ENCODE measurements at places on chromosomes 2 and 18. TPM values are rescaled to one million over a fixed set of nuclear protein-coding genes. Genes with fewer than 3 reads are reported as not detected.

NAT8 gene
- total RNA-seq, result not detected

KIF1A gene
- total RNA-seq, result under 0.01 TPM

CDH7 gene
- total RNA-seq, result not detected

ASXL3 gene
- 0.34 TPM for total RNA-seq

CSRNP3 gene
- total RNA-seq, result 1.2 TPM

CELF4 gene
- 2.5 TPM for total RNA-seq

PDE1A gene
- 90.7 TPM for total RNA-seq

UGT1A8 gene
- not detected for total RNA-seq

PROKR1 gene
- not detected for total RNA-seq

SLC4A5 gene
- total RNA-seq, result not detected

LYPD6B gene
- total RNA-seq, result 0.47 TPM

KLHL30 gene
- total RNA-seq, result 0.12 TPM

SH3BP4 gene
- 32.6 TPM for total RNA-seq

RELCH gene
- total RNA-seq, result 19.2 TPM

SPATA3 gene
- not detected for total RNA-seq

ARL6IP6 gene
- 26.1 TPM for total RNA-seq

ACVR2A gene
- 23.1 TPM for total RNA-seq

INHA gene
- total RNA-seq, result 1.1 TPM

EGR4 gene
- not detected for total RNA-seq

LOXHD1 gene
- not detected for total RNA-seq

ATIC gene
- total RNA-seq, result 24.7 TPM

RAB27B gene
- 0.93 TPM for total RNA-seq

SKA1 gene
- total RNA-seq, result 1.9 TPM

DAW1 gene
- 1.5 TPM for total RNA-seq

UGT1A6 gene
- not detected for total RNA-seq

FAM228A gene
- 0.58 TPM for total RNA-seq

ATOH8 gene
- 31.4 TPM for total RNA-seq

COPS7B gene
- total RNA-seq, result 27.0 TPM

GRHL1 gene
- not detected for total RNA-seq

TNFRSF11A gene
- total RNA-seq, result 0.34 TPM

DYNAP gene
- total RNA-seq, result not detected

ICOS gene
- not detected for total RNA-seq

SULT1C4 gene
- total RNA-seq, result not detected

MAP2 gene
- 14.4 TPM for total RNA-seq

CROCC2 gene
- not detected for total RNA-seq

SMPD4 gene
- total RNA-seq, result 29.9 TPM

ABHD1 gene
- not detected for total RNA-seq

KCNK3 gene
- 0.09 TPM for total RNA-seq

MFSD2B gene
- total RNA-seq, result not detected

UNC80 gene
- not detected for total RNA-seq

AP1S3 gene
- 0.68 TPM for total RNA-seq

VIT gene
- 3.4 TPM for total RNA-seq

CD28 gene
- total RNA-seq, result not detected

GPR35 gene
- 0.82 TPM for total RNA-seq

SLC5A6 gene
- 19.3 TPM for total RNA-seq

FIGN gene
- 1.3 TPM for total RNA-seq

ANKRD30B gene
- not detected for total RNA-seq

NCKAP5 gene
- total RNA-seq, result 0.12 TPM

COL6A3 gene
- 649 TPM for total RNA-seq

DPYSL5 gene
- total RNA-seq, result not detected

SP140 gene
- not detected for total RNA-seq

TUBA4B gene
- not detected for total RNA-seq

ACOXL gene
- total RNA-seq, result not detected

DLX1 gene
- not detected for total RNA-seq

DNAJC5G gene
- not detected for total RNA-seq

FBXO15 gene
- total RNA-seq, result 0.09 TPM

NHEJ1 gene
- total RNA-seq, result 20.0 TPM

All from pericardium fibroblast (primary cell).